ENCODE measurements at places on chromosomes 6 and 20.

DNA sequence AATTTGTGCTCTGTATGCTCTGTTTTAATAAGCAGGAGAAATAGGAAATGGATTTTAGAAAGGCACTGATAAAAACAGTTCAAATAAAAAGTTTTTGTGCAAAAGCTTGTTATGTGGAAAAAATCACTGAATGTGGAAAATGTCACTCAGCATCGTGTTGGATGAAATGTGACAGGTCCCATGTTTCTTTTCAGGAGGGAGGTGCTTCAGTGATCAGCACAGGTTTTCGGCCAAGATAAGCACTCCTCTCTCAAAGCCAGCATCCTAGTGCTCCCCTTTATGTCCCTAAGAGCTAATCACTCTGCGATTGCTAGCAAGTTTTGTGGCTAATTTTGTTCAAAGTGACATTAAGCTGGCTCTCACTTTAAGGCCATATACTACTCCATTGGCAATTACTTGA lies 12.0 kb downstream of the UBE3D start:
- DNase-seq, result no peak

GRCh38 chr20:49814057-49814694 lies 1.5 kb downstream of the SLC9A8 start:
- no peak for DNase-seq

- DNase-seq, result no peak
Observed at GRCh38 chr6:106882138-106882537, 92.4 kb downstream of the CD24 start.

- DNase-seq, result no peak
Observed at GRCh38 chr6:151052021-151052646, 186.6 kb downstream of the MTHFD1L start.

DNA sequence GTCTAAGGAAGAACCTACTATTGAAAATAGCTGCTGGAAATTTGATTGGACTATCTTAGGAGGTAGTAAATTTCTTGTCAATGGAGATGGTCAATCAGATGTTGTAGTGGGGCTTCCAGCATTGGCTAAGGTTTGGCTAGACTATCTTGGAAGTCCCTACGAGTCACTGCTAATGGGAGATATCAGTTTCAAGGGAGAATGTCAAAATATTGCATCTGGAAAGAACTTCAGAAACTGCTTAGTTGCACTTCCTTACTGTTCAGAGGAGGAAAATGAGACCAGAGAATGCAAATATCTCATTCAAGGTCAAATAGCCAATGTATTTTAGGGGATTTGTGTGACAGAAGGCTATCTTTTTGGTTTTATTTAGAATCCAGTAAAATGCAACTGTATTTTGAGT lies 53.5 kb upstream of the CCN2 start:
- DNase-seq, result no peak
